ENCODE measurements at places on chromosomes 16 and 17. TPM values are rescaled to one million over a fixed set of nuclear protein-coding genes. Genes with fewer than 3 reads are reported as not detected.

DNA sequence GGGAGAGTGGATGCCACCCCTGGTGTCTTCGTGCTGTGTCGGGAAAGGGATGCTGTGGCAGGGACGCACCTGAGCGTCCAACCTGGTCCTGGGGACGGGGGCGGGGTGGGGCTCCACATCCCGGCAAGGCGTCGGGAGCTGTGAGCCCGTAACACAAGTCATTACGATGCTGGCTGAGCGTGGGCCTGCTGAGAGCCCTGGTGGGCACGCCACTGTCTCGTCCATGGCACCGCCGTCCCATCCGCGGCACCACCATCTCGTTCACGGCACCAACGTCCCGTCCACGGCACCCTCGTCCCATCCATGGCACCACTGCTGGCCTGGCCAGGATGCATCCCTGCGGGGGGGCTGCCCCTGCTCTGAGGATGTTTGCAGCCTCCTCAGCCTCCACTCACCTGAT, 24.1 kb upstream of the GNG13 start:
- DNase-seq, result no peak

GRCh38 chr17:82889496-82890338, 49.9 kb upstream of the ZNF750 start:
- DNase-seq, result no peak

- DNase-seq, result no peak
These were observed 3.0 kb upstream of the RCVRN start for GRCh38 chr17:9907883-9908648.

- peak; percentile 60 for DNase-seq
These were observed 26.3 kb downstream of the AARSD1 start for GRCh38 chr17:42937712-42938596.

DNA sequence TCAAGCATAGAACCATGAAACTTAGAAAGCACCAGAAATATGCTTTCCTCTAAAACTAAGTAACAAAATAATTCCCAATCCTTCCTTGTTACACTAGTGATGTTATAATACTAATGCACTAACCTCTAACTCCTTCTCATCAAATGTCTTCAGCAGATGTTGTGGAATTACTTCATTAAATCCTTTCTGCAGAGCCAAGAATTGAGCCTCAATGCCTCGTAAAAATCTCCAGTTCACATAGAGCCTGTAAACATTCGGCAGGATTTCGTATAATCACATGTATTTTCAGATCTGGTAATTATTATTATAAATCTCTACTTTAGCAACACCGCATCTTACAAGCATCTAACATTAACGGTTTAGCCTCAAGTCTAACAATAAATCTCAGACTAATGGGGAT, 44.7 kb downstream of the CEP95 start:
- no peak for DNase-seq

GRCh38 chr16:67040906-67041305, 12.0 kb downstream of the CBFB start:
- DNase-seq, result no peak

GRCh38 chr16:1193143-1193824, 31.8 kb downstream of the TPSG1 start:
- no peak for DNase-seq

DNA sequence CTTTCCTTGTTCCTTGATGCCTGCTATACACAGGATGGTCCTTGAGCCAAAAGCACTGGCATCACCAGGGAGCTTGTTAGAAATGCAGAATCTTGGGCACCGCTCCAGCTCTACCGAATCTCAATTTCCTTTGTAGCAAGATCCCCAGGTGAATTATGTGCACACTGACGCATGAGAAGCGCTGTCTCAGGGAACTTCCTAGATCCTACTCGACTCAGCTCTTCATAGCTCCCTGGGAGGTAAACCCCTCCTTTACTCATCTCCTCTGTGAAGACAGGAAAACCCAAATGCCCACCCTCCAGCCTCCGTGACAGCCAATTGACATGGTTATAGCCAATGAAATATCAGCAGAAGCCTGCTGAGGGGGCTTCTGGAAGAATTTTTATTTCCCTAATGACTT, 4.1 kb downstream of the USP31 start:
- DNase-seq, result no peak

DNA sequence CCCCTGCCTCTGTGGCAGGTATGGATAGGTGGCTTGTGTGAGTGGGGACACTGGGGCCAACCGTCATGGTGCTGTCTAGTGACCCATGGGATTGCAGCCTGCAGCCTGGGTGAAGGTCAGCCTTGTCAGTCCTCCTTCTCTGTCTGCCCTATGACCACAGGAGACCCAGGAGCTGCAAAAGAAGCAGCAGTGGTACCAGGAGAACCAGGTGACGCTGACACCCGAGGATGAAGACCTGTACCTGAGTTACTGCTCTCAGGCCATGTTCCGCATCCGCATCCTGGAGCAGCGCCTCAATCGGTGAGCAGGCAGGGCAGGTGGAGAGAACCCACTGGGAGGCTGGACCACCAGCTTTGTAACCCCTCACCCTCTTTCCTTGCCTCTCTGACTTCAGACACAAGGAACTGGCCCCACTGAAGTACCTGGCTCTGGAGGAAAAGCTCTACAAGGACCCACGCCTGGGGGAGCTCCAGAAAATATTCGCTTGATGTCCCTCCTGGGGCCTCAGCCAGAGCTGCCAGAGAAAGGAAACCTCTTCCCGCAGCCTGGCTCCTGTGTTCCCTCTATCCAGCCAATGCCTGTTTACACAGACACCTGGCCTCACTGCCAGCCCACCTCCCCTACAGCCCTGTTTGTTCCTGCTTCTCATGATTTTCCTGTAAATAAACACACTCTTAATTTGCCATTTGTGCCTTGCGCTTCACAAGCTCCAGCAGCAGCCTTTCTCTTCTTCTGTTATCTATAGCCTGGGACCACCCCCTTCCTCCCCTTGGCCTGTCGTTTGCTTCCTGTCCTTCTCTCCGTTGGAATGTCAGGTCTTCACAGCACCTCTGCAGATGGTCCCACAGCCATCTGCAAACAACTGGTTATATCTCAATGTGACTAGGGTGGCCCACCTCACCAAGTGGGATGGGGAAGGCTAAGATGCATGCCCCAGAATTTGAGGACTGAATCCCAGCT, 4.5 kb upstream of the KATNB1 start:
- no peak for DNase-seq

DNA sequence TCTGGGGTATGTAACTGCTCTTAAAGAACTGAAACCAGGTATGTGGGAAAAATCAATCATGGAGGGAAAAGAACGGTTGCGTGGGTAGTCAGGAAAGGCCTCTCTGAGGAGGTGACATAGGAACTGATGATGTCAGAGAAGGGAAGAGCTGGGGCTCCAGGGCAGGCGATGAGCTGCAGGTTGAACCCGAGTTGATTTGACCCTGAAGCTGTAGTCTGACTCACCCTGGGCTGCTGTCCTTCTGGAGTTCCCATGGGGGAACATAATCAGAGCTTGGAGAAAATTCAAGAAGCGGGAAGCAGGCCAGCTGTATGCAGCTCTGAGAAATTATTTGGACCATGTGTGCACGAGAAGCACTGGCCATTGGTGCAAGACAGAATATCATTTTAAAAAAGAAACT, 16.7 kb downstream of the SLC6A2 start:
- no peak for DNase-seq

GRCh38 chr16:27363797-27364196, 38.2 kb upstream of the IL21R start:
- no peak for DNase-seq

GRCh38 chr16:82363026-82363816, 193.2 kb upstream of the MPHOSPH6 start:
- DNase-seq, result no peak

DNA sequence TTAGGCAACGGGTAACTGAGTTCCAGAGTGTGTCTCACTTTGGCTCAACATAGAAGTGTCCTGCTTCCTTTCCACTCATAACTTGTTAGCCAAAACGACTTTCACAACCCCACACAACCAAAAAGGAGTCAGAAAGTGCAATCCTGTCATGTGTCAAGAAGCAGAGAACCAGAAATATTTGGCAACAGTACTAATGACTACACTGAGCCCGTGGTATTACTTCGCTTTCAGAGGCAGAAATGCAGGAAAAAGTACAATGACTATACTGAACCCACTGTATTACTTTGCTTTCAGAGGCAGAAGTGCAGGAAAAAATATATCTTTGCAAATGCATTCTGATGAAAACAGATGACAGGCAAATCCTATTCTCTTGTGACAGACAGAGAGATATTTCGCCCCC, 484.6 kb downstream of the KIF2B start:
- no peak for DNase-seq

DNA sequence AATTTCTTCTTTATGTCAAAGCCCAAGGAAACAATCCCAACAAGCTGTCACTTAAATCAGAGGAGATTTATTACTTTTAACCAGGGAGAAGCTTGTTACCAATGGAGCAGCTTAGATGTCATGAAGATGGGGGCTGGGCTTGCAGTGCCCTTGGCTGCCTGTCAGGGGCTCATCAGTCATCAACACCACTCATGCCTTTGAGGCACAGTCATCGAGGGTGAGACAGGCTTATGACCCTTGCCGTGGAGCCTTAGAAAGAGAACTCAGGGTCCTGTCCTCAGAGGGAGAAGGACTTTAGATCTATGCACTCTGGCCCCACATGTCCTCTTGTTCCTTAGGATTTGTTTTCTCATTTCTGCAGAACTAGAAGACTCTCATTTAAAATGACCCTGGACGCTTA, 318.3 kb downstream of the CBLN1 start:
- no peak for DNase-seq

DNA sequence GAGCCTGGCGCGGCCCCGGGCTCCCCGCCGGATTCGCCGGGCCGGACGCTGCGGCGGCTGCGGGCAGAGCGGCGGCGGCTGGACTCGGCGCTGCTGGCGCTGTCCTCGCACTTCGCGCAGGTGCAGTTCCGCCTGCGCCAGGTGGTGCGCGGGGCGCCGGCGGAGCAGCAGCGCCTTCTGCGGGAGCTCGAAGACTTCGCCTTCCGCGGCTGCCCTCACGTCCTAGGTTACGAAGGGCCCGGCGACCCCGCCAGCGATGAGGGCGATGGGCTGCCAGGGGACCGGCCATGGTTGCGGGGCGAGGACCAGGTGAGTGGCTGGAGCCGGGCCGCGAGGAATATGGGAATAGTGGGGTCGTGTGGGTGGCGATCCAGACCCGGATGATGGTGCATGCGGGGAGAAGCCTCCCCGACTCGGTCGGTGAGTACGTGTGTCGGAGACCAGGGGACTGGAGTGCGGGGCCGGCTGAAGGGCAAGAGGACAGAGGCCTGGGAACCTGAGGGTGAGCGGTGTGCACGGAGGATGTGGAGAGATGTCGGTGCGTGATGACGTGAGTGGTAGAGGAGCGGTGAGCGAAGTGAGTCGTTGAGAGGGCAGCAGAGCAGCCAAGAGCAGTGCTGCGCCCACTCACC, 517 bp downstream of the RUNDC1 start:
- DNase-seq, result peak; percentile 68

DNA sequence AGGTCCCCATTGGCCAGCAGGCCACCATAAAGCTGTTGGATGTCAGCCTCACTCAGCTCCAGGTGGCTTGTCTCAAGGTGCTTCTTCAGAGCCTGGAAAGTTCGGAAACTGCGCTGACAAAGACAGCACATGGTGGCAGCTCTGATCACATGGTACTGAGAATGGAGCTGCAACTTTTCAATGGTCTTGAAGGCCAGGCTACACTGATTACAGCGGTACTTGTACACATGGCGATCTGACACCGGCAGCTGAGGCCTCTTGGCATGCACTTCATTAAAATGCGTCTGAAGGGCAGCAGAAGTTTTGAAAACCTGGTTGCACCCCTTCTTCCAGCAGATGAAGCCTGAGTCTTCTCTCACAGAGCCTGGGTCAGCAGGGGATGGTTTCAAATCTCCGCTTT, 249.7 kb downstream of the ZFHX3 start:
- DNase-seq, result no peak

GRCh38 chr17:8223356-8224126, 13.2 kb upstream of the AURKB start:
- peak; percentile 76 for DNase-seq

- DNase-seq, result no peak
These were observed 3.5 kb upstream of the CA5A start for GRCh38 chr16:87939562-87940423.

DNA sequence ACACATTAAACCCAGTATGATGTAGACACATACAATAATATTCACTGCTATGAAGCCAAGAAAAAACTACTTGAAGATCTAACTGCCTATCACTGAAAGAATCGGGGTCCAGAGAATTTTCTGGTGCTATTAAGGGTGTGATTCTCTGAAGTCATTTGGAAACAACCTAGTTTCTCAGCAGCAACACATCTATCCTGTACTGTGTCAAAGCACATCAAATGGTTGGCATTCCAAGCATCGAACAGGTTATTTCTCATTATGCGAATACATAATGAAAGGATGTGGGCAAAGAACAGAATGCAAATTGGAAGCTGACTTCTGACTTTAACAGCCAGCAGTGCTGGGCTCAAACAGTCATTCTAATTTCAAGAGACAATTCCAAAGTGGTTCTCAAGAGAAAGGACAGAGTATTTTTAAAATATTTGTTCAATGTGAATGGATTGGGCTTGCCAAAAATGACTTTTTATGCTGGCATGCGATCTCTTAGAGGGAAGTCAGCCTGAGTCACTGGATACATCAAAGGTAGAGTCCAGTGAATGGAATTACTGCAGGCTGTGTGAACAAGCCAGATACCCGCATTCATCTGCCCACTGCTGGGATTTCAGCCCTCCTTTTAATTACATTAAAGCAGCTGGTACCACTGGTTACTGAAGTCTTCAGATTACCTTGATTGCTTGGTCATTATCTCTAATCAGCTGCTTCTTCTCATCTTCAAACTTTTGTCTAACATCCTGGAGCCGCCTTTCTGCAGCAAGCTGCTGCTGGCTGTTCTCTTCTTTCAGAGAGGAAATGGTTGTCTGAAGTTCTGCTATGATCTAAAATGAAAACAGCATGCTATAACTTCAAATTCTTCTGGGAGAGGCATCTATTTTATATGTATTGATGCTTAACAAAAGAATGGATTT, 181.2 kb upstream of the AXIN2 start:
- no peak for DNase-seq

GRCh38 chr17:5234645-5235576, at the start of gene SCIMP:
SCIMP (minus strand) TSS chr17:5234860; CDS start chr17:5234755, 105 bp downstream.
- DNase-seq, result no peak

The MRPL28 gene
- total RNA-seq, result 56.0 TPM

The ERN2 gene
- 0.54 TPM for total RNA-seq

The CMTM4 gene
- total RNA-seq, result 8.9 TPM

The TOM1L1 gene
- 5.1 TPM for total RNA-seq

The CPPED1 gene
- total RNA-seq, result 40.9 TPM

The OR1F1 gene
- not detected for total RNA-seq

The KRTAP9-4 gene
- not detected for total RNA-seq

The CHAD gene
- under 0.01 TPM for total RNA-seq

The SLFN5 gene
- 0.81 TPM for total RNA-seq

The MILR1 gene
- 5.7 TPM for total RNA-seq

The TSPOAP1 gene
- total RNA-seq, result 16.7 TPM

The KCNJ2 gene
- total RNA-seq, result 0.27 TPM
